Stimulated activated CD8-positive, alpha-beta memory T cell treated with anti-CD3 and anti-CD28 coated beads, Interleukin-2, amount 100 ng/mL, for 48 hours (primary cell): ENCODE measurements at places on chromosomes 7 and 10.
A peak's percentile ranks its signal among the peaks of the same experiment; 100 is the strongest.

DNA sequence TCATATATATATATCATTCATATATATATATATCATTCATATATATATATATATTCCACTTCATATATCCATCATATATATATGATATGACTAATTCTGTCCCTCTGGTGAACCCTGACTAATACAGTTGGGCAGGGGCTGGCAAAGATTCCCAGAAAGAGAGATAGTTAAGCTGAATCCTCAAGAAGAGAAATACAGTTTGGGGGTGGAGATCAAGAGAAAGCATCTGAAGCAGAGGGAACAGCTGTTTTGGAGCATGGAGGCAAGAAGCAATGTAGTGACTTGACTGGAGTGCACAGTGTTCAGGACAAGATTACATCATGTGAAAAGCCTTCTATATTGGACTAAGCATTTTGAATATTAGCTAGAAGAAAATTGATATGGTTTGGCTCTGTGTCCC, 540.7 kb downstream of the MAGI2 start:
- no peak for DNase-seq

DNA sequence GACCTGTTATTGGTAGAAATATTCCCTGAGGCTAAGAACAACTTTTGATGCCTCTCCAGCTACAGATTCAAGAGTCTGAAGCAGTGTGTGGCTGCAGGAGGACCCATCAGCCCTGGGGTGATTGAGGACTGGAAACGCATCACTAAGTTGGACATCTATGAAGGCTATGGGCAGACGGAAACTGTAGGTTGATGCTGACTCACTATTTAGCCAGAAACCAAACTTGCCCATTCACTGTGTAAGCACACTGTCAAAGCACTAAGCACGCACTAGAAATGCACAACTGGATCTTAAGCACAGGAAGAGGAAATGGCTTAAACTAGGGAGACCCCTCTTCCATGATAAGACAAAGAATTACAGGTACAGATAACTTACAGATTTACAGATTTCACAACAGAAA, 20.8 kb downstream of the ACSM6 start:
- DNase-seq, result no peak

DNA sequence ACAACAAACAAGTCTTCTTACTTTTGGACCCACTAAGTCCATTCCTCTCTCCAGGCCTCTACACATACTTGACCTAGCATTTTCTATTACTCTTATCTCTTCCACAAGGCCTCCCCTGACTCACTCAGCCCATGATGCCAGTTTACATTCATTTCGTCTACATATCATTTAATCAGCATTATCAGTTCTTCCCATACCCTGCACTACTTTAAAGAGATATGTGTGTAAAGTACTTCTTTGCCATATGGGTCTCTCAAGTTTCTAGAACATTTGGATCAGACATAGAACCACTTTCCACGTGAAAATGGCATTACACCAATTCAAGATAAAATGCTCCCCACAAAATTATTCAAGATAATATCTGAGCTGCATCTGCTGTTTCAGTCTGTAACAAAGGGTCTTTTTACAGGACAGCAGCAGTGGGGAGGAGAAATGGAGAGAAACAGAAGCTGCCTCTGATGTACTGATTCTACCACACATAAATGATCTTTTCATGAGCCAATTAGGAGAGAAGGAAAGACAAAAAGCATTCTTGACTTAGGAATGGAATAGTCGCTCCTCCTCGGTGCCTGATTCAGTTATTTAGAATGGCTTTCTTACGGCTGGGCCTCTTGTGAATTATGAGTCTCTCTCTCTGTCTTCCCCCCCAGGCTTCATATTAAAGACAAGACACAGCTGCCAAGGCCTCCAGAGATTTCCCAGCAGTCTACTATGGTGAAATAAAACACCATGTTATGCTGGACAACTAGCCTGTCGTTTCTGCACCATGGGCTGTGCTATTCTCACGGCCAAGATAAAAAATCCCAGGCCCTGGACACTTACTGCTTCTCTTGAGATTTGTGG, 46.9 kb upstream of the SEPTIN7 start:
- DNase-seq, result no peak

- no peak for DNase-seq
Observed at GRCh38 chr7:106964466-106964865, 80.0 kb upstream of the PRKAR2B start.

- no peak for DNase-seq
Observed at GRCh38 chr7:1425292-1426136, 33.8 kb downstream of the MICALL2 start.

DNA sequence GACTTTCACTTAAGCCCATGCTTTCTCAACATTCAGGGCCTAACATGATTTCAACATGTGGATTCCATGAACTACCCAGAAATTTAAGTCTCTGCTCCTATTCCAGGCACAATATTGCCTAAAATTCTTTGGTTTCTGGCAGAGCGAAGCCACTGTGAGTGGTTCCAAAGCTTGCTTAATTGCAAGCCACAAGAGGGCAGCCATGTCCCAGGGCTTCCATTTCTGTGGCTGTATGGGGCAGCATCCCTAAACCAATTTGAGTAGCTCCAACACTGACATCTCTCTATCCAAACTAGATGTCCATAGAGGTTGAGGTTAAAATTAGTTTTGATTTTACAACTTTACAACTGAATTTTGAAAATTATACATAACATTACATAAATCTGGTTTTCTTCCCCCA, 56.3 kb upstream of the MDFIC start:
- DNase-seq, result peak; percentile 16

DNA sequence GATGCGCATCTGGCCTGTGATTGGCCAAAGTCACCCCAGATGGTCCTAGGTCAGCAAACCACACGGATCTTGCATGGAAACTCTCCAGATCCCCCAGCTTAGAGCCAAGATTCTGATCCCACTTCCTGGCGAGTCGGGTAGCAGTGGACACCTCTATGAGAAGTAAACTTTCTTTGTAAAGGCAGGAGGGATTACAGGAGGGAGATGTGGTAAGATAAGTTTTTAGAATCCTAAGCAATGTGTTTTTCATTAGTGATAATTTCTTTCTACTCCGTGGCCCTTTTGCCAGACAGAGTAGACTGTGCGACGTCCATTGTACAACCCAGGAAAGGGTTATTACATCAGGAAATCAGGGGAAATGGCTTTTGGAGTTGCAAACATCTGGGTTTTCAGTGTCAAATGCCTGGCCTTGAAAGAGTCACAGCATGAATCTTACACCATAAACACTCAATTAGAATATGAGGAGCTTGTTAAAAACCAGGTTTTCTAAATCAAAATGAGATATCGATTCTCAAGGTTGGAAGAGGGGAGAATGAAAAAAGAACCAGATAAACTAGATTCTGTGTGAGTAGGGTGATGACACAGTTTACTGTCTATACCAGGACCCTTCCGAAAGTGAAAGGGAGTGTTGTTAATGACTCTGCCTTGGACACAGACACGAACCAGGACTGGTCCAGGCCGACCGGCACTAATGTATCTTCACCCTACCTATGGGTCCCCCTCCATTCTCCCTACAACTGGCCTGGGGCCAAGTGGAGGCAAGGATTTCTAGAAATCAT, 61.9 kb upstream of the WAC start:
- no peak for DNase-seq

GRCh38 chr10:96743988-96744585, 23.8 kb upstream of the PIK3AP1 start:
- DNase-seq, result no peak

GRCh38 chr10:85544956-85545355, 821.6 kb downstream of the GRID1 start:
- no peak for DNase-seq

- no peak for DNase-seq
Observed at GRCh38 chr10:90274721-90275468, 573.5 kb downstream of the KIF20B start.

DNA sequence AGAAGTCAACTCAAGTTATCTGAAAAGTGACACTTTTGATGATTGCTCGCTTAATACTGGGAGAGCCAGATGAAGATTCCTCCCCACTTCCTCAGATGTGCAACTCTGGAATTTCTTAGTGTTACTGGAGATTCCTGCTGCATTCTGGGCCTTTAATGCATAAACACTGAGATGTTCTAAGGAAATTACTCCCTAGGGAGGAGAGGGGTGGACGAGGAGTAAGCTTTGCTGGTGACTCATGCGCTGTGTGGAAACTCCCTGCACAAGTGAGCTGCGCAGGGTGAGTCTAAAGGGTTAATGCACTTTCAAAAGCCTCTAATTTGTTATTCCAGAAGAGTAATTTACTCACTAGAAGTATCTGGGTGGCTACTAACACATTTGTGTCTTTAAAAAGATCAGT, 46.3 kb downstream of the EGFR start:
- DNase-seq, result no peak

DNA sequence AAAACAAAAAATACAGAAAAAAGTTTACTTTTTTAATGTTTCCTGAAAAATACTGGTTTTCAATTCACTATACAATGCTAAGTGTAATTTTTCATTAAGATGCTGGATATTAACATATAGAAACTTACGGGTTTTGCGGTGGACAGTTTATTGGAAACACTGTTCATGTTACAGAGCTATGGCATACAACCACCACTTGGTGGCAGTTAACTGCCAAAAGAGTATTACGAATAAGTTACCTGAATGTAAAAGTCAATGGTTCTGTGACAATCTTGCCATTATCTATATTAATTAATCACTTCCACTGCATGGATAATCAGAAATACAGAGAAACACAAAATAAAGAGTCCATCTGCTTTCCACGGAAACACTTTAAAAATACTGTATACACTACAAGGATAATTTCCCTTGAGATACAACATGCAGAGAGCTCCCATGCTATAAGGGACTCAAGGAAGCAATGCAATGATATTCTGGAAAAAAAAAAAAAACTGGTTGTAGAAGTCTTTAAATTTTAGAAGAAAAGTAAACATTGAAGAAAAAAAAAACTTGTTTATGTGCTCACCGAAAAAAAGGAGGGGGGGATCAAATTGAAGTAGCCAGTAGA, 97.0 kb downstream of the TPK1 start:
- no peak for DNase-seq

- no peak for DNase-seq
Observed at GRCh38 chr7:84107259-84107658, 87.3 kb downstream of the SEMA3A start.

- no peak for DNase-seq
Observed at GRCh38 chr7:124702385-124702784, 63.2 kb downstream of the GPR37 start.

DNA sequence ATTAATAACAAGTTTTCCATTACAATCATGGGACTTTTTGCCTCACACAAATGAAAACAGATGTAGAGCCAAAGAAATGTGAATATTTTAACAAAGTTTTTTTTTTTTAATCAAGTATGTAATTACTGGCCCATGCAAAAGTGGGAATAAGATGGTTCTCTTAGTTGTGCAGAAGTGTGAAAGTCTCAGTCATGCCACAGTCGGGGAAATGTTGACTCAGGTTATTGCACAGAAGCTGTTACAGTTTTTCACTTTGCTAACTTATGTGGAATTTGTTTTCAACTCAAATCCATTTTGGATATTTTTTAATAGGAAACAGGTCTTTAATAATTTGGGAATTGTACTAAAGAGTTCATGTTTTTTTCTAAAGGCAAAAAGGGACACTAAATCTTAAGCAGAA, 44.0 kb upstream of the CAV2 start:
- DNase-seq, result no peak

DNA sequence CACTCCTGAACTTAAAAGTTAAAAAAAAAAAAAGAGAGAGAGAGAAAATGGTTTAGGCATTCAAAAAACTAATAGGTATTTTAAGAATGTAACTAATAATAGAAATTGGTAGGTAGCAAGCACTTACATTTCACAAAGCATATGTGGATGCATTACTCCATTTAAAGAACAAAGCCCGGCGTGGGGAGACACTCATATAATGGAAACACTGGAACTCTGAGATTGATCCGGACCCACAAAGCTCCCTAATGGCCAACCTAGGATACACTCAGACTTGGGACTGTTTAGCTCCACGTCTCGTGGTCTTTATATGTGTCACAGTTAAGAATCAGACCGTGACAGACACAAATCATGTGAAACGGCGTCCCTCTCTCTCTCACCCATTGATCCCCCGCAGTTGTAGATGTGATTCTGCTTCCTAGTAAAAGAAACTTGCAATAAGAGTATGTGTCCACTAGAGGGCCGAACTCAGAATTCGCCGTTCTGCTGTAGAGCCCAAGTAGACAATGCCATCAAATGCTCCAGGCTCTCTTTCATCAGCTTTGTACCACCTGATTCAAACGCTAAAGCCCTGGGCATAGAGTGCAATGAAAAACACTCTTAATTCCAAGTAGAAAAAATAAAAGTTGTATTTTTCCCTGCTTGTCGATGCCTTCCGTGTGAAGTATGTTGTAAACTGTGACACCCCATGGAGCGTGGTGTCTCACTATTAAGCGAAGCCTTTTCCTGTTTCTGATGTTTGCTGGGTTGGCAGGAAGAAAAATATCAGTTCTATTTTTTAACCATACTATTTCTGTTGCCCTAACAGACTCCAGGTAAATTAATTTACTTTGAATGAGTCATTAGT, 429.0 kb upstream of the MTPN start:
- DNase-seq, result no peak

- DNase-seq, result no peak
Observed at GRCh38 chr10:120979435-120980278, 128.5 kb downstream of the WDR11 start.

- no peak for DNase-seq
Observed at GRCh38 chr10:3787016-3787400, 2.0 kb upstream of the KLF6 start.

- DNase-seq, result no peak
Observed at GRCh38 chr10:113094114-113094486, 144.1 kb downstream of the TCF7L2 start.

GRCh38 chr10:132752961-132753360, 33.0 kb downstream of the NKX6-2 start:
- no peak for DNase-seq

- DNase-seq, result no peak
Observed at GRCh38 chr10:3881622-3882021, 96.6 kb upstream of the KLF6 start.

DNA sequence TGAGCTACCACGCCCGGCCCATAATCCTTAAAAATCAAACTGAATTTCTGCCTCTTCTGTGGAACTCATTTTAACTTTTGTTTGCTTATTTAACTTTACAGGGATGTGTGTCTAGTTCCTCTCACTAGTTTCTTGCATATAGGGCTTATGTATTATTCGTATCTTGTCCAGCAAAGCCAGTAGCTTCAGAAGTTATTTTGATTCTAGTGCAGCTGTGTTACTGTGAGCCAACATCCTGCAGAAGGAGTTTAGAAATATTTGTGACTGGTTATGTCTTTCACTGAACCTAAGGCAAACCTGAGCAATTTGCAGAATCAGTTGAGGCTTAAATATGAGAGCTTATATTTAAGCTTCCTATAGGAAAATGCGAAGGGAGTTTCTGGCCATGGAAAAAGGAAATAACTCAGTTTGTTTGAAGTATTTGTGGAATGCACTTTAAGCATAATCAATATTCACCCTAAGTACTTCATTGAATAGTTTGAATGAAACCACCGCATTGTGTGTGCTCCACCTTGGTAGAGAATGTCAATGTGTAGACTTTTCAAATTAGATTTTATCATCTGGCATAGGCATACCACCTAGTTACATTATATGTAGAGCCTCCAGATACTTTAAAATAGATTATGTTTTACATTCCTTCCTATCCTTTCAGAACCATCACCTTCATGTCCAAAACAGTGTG, 90.8 kb downstream of the MCU start:
- DNase-seq, result no peak
